Fibroblast of skin of left quadriceps (primary cell): ENCODE measurements at places on chromosomes 4 and X.
A peak's percentile ranks its signal among the peaks of the same experiment; 100 is the strongest.

DNA sequence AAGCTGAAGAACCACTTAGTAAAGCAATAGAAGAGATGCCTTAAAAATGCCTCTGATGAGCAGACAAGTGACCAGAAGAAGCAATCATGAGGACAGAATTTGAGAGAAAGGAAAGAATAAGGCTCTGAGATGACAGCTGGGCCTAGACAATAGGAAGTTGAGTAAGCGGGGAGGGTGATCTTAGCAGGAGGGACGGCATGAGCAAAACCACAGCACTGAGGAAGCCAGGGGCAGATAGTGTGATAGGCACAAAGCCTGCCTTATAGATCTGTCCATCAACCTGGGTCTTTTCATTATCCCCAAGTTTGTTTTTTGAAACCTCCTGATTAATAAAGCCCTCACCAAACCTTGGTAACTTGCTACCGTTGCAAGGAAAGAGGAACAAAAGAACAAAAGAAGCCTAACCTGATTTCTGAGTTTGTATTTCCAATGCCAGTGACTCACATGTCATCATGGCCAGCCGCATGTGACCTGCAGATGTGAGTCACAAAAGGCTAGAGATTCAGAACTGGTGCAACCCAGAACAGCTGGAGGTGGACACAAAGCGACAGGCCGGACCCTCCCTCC, 55.7 kb upstream of the PPARGC1A start:
- DNase-seq: peak; percentile 25

DNA sequence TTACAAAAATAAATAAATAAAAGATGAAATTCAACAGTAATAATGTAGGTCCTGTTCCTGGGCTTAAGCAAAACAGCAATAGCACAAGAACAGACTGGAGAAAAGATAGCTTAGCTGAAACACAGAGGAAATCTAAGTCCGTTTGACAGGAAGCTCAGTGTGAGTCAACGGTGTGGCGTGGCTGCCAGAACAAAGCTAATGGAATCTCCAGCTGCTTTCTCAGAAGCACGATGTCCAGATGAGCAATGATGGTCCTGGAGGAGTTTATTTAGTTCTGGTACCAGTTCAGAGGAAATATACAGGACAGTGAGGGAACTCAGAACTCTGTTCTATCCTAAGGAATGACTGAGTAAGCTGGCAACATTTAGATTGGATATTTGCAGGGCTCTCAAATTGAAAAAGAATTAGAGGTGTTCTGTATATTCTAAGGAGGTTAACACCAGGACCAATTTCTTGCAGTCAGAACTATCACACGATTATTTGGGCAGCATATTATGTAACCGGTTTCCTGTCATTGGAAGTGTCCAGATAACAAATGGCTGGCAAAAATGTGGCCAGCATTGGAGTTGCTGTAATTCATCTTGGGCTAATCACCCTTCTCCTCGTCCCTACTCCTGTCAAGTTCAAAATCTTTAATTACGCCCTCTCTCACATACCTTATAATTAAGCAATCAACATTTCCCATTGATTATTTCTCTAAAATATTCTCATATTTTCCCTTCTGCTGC, 12.7 kb downstream of the GAB3 start:
- DNase-seq: no peak

GRCh38 chr4:102356562-102357202, 11.4 kb upstream of the SLC39A8 start:
- no peak for DNase-seq

DNA sequence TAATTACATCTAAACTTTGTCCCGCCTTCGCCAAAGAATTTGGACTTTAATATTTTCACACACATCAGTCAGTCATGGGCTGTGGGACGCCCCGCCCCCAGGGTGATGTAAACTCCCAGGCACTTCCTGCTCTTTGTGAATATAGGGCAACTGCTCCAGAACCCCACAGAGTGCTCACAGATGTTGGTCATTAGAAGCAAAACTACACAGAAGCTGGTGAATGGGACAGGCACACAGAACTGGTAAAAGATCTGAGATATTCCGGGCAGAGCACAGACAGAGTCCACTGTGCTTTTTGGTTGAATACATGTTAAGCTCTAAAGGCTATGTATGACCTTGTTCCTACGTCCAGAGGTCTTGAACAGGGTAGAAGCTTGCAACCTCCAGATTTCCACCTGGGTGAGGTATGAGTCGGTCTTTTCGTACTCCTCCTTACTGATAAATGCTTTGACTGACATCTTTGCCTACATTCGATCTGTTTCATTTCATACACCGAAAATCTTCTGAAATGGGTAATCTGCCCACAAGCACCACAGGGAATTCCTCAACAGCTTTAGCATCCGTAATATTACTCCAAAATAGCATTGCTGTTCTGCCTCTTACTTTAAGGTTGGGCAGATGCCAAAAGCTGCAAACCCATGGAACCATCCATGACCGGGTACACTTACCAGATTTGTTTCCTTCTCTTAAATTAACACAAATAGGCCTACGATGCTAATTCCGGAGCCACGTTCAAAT, 144.6 kb downstream of the AMELX start:
- DNase-seq: peak; percentile 56

DNA sequence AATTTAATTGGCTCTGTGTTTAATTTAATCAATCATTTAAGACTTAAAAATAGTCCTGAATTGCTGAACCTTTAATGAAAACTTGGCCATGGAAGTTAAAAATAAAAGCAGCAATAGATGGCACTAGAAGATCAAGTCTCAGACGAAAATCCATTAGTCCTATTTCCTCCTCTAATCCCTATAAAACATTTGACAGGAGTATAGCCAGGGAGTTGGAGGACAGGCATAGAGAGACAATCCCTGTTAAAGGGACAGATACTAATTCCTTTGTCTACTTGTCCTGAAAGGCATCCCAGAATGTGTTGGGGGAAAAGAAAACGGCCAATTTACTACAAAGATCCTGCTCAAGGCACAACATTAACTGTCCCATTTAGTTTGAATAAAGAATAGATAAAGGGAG, 276.3 kb upstream of the TACR3 start:
- DNase-seq: no peak

DNA sequence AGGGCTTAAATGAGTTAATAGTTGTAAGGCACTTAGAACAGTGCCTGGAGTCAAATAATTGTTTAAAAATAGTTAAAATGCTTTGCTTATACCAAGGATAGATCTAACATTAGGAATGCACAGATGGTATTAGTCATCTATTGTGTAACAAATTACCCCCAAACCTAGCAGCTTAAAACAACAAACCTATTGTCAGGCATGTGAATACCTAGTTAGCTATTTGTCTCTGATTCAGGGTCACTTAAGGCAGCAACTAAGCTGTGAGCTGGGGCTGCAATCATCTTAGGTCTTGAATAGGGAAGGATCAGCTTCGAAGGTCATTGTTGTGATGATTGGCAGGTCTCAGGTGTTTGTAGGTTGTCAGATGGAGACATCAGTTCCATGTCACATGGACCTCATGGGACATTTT, 42.4 kb upstream of the AGA start:
- DNase-seq: peak; percentile 82

- DNase-seq: no peak
Measured at GRCh38 chr4:122576261-122577188, 44.3 kb downstream of the IL21 start.

DNA sequence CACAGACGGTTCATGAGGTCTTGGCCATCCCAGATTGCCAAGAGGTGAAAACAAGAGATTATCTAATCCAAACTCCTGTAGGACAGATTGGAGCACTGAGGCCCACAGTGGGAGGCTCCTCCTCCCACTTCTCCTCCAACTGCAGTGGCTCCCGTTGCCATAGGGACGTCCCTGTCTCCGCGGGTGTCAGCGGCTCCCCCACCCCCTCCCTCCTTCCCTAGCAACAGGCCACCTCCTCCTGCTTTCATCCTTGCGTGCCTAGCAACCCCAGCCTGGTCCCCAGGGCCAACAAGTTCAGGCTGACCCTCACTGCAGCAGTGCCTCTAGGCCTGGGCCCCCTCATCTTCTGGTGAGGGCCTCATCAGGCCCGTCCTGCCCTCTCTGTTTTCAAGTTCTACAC, 6.8 kb upstream of the IQSEC2 start:
- no peak for DNase-seq

GRCh38 chr4:89379511-89380044, 72.0 kb upstream of the GPRIN3 start:
- no peak for DNase-seq

DNA sequence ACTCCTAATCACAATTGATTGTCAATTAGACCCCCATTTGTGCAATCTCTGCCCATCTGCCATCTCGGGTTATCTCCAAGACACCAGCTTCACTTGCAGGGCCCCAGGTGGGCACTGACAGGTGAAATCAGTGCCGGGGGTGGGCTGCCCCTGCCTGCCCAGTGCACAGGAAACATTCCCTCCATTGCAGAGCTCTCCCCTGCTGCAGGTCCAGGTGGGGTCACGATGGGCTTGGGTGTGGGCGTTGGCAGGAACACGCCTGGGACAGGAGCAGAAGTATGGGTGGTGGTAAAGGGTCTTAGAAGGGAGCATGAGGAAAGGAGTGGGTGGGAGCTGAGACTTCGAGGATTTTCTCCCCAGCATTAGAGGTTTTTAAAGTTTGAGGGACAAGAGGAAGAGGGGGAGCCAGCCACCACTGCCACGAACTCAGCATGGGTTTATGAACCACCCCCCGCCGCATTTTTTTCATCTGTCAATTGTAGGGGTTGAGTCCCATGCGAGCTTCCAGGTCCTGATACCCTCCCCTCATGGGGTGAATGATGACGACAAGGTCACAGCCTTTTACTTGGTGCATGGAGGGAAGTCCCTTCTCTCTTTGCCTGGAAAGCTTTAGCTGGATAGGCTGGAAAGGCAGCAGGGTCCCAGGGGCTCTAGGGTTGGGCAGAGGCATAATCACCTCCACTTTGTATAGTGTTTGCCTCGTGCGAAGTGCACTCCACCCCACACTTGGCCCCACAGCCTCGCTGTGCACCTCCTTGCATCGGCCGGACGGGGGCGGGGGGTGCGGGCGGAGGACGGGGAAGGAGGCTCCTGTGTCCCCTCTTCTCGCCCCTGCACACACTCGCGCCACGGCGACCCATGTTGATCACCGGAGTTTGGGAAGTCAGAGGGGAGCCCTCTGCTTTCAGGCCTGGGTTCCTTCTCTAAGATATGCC, 3.5 kb upstream of the NKX1-1 start:
- DNase-seq: no peak

GRCh38 chr4:117479673-117480072, 394.3 kb upstream of the TRAM1L1 start:
- DNase-seq: no peak

DNA sequence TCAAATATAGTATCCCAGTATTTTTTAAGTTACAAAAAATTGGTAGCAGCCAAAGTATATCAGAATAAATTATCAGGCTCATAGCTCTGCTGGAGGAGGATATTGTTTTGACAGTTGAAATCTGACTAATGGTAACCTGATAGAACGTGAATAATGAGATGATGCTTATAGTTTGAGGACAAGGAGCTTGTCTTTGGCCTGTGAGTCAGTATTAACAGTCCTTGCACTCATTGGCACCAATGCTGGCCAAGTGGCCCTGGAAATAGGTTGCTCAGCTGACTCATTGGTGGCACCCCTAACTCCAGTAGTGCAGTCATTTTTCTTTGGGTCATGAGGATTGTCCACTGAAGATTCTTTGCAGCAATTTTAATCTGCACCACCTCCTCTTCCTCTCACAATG, 203.3 kb upstream of the JADE1 start:
- DNase-seq: no peak

DNA sequence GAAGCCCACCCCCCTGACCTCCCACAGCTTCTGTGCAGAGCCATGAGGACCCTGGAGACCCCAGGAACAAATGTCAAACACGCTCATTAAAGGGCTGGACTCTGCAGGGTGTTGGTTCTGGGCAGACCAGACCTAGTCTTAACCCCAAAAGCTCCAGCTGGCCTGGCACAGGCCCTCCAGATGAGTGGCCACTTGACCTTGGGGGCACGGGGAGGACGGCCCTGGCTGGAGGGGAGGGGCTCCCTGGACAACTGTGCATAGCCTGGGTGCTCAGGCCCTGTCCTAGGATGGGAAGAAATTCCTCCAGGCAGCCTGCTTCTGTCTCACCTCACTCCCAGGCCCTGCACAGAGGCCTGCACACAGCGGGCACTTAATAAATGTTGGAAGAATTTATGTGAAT, 9.4 kb downstream of the ADRA2C start:
- DNase-seq: no peak

- no peak for DNase-seq
Measured at GRCh38 chr4:139668658-139669201, 3.1 kb downstream of the MGST2 start.

- no peak for DNase-seq
Measured at GRCh38 chr4:177967328-177967727, 525.1 kb upstream of the AGA start.

DNA sequence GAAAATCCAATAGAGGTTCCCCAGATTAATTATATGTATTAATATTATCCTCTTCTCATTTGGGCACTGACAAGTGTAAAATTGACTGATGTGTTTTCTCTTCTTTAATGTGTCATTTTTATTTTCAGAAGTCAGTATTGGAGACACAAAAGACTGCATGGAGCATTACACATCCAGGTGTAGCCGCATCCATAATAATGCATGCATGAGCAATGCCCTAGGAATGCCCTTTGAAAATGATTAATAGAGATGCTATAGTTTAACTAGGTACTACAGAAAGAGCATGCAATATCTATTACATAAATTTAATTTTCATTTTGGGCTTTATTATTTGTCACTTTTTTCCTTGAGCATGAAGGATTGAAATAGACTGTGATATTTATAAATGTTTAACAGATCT, 509.9 kb downstream of the SPOCK3 start:
- no peak for DNase-seq

DNA sequence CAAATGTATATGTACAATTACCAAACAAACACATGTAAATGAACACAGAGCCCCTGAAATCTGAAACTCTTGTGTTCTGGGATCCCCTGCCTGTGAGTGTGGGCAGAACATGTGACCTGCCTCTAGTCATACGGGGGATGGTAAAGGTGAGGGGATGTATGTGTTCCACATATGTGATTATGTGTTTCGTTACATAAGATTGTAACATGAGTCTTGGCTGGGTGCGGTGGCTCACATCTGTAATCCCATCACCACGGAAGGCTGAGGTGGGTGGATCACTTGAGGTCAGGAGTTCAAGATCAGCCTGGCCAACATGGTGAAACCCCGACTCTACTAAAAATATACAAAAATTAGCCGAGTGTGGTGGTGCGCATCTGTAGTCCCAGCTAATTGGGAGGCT, 37.1 kb upstream of the SLC2A9 start:
- no peak for DNase-seq

GRCh38 chr4:19684084-19684483, 567.6 kb upstream of the SLIT2 start:
- peak; percentile 37 for DNase-seq

GRCh38 chrX:147351644-147352043, 537.1 kb upstream of the CXorf51A start:
- DNase-seq: no peak

DNA sequence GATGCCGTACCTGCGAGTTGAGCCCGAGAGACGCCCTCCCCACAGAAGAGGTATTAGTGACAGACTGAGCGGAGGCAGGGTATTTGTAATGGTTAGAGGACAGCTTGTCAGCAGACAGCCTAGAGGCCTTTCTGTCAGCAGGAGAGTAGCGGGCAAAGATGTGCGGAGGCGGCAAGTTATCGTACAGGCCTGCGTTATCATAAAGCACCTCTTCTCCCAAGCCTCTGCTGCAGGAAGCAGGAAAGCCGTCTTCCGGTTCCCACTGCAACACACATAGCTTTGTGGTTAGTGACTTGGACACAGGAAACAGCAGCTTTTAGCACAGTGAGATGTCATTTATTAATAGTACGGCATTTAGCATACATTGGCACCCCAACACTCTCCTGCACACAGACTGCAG, 158.3 kb downstream of the AFAP1 start:
- peak; percentile 34 for DNase-seq

- no peak for DNase-seq
Measured at GRCh38 chr4:1030559-1030958, 19.1 kb downstream of the FGFRL1 start.
